Suppressor macrophage (primary cell): ENCODE measurements at places on chromosomes 7 and 10.

GRCh38 chr10:80555415-80555814 is 17.7 kb downstream of the SH2D4B start:
- DNase-seq: no peak

GRCh38 chr10:91589015-91589657 is 43.7 kb downstream of the PPP1R3C start:
- DNase-seq: no peak

DNA sequence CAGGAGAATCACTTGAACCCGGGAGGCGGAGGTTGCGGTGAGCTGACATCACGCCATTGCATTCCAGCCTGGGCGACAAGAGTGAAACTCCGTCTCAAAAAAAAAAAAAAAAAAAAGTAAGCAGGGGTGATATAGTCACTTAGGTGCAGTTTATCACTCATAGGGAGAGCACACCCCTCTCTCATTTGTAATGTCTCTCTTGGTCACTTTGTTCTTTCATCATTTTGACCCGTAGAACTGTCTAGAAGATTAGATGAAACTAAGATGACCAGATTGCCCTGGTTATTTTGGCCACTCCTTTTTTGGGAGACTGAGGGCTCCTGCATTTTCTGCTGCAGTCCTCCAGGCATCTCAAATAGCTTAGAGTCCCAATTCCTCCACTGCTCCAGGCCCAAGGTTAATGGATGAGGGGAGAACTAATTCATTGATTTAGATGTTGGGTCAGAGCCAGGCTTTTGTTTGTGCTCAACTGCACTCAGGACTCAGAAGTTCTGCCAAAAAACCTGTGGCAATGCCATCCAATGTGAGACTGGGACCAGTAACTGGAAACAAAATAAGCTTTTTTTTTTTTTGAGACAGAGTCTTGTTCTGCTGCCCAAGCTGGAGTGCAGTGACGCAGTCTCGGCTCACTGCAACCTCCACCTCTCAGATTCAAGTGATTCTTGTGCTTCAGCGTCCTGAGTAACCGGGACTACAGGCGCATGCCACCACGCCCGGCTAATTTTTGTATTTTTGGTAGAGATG is 50.0 kb upstream of the CAMK1D start:
- DNase-seq: no peak

DNA sequence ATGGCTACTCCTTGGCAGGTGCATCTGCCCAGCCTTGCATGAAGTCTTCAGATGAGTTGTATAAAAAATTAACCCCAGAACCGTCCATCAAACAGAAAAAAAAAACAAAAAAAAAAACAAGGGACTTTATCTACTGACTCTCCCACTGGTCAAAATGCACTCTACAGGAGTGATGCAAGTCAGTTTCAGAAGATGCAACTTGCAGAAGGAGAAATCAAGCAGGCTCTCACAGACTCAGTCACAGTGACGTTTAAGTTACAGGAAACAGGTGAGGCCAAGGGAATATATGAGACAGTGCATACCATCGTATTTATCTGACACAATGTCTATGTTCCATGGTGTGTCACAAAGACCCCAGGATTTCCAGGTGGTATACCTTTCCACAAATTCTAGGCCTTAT is 17.5 kb upstream of the PRPS1L1 start:
- DNase-seq: no peak

- DNase-seq: no peak
These were observed 66.6 kb downstream of the AGMO start for GRCh38 chr7:15495170-15495569.

- DNase-seq: no peak
These were observed 49.3 kb downstream of the ICA1 start for GRCh38 chr7:8212638-8213037.

- no peak for DNase-seq
These were observed 22.5 kb downstream of the CUZD1 start for GRCh38 chr10:122822973-122823690.
